Thyroid gland (tissue), 4 donors: ENCODE measurements at places on chromosomes 4 and X. TPM values are rescaled to one million over a fixed set of nuclear protein-coding genes. Genes with fewer than 3 reads are reported as not detected.

The SMIM10L2A gene
- total RNA-seq, result 3.6 TPM

The PTCHD1 gene
- total RNA-seq, result under 0.01 TPM

The AFF2 gene
- 3.7 TPM for total RNA-seq

The SLC25A4 gene
- total RNA-seq, result 56.7 TPM

The STBD1 gene
- 1.5 TPM for total RNA-seq

The PROM1 gene
- total RNA-seq, result 2.6 TPM

The MAGEA1 gene
- not detected for total RNA-seq

The MAML3 gene
- 5.7 TPM for total RNA-seq

The SMIM31 gene
- not detected for total RNA-seq

The GAGE10 gene
- total RNA-seq, result not detected

The CXCL11 gene
- 1.3 TPM for total RNA-seq

The RASGEF1B gene
- 15.5 TPM for total RNA-seq

The PCYT1B gene
- total RNA-seq, result not detected

The TMPRSS11B gene
- total RNA-seq, result not detected
